ENCODE measurements at places on chromosomes 5 and 9.

DNA sequence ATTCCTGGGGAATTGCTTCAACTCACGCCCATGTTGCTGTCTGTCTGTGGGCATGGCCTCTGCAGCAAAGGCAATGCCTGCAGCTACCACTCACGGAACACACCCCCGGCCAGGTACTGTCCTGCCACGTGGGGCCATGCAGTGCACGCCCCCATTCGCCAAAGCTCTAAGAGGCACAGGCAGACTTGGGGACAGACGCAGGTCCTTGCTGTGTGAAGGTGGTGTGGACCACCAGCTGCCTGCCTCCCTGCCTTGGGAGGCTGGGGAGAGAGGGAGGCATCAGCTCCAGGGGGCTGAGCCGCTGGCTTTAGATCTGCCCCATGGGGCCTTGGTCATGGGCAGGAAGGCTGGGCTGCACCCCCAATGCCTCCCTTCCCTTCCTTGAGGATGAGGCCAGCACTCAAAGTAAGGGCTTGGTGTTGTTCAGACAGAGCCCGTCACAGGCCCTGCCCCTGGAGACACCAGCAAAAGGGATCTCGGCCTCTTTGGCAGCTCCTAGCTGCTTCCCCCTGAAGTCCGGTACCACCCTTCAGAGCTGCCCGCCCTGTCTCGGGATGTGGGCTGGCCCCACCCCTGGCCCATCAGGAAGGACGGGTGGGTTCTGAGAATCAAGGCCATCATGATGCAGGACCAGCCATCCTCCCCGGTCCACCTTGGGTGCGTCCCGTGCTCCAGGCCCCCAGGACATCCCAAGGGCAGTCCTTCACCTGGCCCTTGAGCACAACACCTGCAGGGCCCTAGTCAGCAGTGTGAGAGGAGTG lies 2.3 kb downstream of the GRIN1 start:
- no peak for DNase-seq

GRCh38 chr9:124350494-124351263 lies 64.6 kb downstream of the PSMB7 start:
- DNase-seq: no peak

- no peak for DNase-seq
Observed at GRCh38 chr9:107751567-107752210, 262.1 kb upstream of the KLF4 start.

GRCh38 chr5:174282391-174282790 lies 236.9 kb downstream of the NSG2 start:
- DNase-seq: no peak

GRCh38 chr9:130696139-130696650 lies 2.6 kb downstream of the EXOSC2 start:
- no peak for DNase-seq

DNA sequence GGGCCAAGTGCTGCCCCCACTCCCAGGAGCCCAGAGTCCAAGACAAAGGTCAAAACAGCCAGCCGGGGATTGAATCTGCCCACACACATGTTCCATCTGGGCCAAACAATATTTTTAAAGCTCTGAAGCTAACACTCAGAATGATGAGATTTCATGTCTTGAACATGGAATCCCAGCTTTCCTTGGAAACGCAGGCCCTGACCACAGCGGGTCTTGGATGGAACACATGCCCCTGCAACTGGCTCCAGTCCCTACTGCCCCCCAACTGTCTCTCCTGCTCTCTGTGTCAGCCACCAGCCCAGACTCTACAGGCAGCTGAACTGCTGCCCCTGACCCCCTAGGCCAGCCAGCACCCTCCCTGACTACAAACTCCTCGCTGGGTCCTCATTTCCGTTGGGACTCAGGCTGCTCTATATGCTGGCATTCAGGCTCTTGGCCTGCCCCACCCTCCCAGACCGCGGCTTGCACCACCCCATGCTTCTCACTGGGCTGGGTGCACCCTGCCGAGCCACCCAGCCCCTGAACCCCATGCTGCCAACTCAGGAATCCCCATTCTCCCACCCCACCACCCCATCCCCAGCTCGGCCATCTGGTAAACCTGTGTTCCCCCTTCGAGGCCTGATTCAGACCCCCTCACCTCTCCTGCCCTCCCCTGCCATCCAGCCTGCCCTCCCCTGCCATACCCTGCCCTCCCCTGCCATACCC lies 71.7 kb downstream of the ADAMTS2 start:
- DNase-seq: no peak

DNA sequence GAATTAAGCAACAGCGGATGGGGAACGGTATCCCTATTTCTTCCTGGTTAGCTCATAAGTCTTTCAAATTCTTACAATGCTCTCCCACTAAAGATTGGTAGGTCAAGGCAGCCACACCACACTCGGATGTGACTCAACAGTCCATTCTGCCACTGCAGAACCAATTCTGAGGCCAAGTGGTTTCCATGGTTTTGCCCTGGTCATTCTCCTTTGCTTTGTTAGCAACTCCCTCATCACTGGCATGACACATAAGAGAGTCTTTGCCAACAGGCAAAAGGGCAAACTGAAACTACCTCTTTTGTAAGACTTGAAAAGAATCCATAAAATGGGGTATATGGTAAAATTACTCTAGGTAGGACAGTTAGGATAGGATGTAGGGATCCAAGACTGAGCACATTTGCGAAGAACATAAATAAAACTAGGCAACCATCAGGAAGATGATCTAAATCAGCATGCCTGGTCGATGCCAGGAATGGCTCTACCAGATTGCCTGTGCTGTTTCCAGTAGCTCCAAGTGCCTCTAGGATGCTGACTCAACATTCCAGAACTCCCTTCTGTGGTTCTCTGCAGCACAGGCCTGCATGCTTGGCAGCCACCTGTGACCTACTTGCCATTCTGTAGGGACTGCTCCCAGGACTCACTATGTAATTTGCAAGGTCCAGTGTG lies 105.4 kb downstream of the DCP2 start:
- no peak for DNase-seq

GRCh38 chr5:66828548-66829357 lies 232.6 kb downstream of the MAST4 start:
- DNase-seq: peak; percentile 17

- DNase-seq: no peak
Observed at GRCh38 chr5:136374003-136374402, 8.7 kb upstream of the TRPC7 start.

DNA sequence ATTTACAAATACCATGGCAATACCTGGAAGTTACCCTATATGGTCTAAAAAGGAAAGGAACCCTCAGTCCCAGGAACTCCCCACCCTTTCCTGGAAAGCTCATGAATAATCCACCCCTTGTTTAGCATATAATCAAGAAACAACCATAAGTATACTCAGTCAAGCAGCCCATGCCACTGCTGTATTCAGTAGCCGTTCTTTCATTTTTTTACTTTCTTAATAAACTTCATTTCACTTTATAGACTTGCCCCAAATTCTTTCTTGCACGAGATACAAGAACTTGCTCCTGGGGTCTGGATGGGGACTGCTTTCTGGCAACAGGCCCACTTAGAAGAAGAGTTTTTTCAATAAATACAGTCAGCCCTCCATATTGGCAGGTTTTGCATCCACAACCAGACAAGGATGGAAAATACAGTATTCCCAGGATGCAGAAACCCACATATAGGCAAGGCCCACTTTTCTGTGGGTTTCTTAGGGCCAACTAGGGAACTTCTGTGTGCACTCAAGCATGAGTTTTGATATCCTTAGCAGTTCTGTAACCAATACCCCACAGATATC lies 2.8 kb upstream of the TBCA start:
- DNase-seq: no peak

- DNase-seq: no peak
Observed at GRCh38 chr5:36733183-36733582, 126.8 kb downstream of the SLC1A3 start.

GRCh38 chr9:87609002-87609401 lies 111.3 kb downstream of the DAPK1 start:
- no peak for DNase-seq

- DNase-seq: no peak
Observed at GRCh38 chr5:14038341-14038959, 94.0 kb upstream of the DNAH5 start.

- DNase-seq: no peak
Observed at GRCh38 chr5:72857396-72857795, 40.9 kb downstream of the TNPO1 start.

GRCh38 chr5:178866946-178867345 lies 7.2 kb downstream of the ZNF354B start:
- no peak for DNase-seq

- peak; percentile 53 for DNase-seq
Observed at GRCh38 chr5:154197801-154198491, 7.4 kb downstream of the GALNT10 start.

DNA sequence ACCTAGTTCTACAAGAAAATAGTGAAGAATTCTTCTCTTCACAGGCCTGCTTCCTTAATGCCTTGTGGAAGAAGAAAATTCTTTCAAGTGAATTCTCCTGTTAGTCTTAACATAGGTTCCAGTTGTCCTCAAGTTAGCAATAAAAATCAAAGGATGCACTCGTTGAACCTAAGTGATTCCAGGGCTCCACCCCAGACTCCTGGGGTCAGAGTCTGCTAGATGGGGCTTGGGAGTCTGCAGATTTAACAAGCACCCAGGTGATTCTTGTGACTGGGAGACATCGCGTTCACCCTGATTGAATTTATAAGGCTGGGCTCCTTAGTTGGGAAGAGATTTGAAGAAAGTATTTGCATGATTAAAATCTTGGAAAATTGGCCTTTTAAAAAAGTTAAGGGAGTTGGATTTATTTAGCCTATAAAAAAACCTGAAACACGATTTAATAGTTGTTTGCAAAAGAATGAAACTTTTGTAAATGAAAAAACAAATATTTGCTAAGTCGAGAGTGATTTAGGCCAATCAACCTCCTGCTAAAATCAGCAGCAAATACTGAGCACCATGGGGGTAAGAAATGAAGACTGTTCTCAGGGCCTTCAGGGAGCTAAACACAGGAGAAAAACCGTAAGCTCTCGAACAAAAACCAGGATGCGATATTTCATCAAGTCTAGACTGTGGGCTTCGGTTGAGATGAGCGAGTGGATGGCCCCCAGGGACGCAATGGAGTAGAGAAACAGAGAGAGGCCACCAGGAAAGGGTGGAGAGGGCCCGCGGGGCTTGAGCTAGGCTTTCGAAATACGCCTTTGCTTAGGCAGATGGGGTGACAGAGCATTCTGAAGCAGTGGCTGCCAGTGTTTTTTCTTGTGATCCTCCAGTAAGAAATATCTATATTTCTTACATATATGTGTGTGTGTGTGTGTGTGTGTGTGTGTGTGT lies 86.9 kb upstream of the TTC23L start:
- DNase-seq: no peak

GRCh38 chr5:80071510-80072021 lies 36.4 kb downstream of the THBS4 start:
- no peak for DNase-seq

DNA sequence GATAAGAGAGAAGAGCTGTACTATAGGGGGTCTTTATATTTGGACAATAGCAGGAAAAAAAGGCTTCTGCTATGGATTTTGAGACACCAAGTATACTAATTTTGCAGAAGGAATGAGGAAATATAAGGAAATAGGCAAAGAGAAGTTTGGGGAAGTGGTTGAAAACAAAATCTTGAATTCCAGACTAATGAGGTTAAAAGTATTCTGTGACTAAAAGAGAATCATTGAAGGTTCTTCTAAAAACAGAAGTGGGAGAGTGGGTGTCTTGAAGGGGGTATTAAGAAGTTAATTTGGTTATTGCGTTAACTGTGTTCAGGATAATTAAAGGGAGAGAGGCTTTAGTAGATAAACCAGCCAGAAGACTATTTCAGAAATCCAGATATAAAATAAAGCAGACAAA lies 148.7 kb downstream of the RFK start:
- DNase-seq: no peak

GRCh38 chr9:5873439-5873838 lies 17.2 kb upstream of the MLANA start:
- DNase-seq: no peak

DNA sequence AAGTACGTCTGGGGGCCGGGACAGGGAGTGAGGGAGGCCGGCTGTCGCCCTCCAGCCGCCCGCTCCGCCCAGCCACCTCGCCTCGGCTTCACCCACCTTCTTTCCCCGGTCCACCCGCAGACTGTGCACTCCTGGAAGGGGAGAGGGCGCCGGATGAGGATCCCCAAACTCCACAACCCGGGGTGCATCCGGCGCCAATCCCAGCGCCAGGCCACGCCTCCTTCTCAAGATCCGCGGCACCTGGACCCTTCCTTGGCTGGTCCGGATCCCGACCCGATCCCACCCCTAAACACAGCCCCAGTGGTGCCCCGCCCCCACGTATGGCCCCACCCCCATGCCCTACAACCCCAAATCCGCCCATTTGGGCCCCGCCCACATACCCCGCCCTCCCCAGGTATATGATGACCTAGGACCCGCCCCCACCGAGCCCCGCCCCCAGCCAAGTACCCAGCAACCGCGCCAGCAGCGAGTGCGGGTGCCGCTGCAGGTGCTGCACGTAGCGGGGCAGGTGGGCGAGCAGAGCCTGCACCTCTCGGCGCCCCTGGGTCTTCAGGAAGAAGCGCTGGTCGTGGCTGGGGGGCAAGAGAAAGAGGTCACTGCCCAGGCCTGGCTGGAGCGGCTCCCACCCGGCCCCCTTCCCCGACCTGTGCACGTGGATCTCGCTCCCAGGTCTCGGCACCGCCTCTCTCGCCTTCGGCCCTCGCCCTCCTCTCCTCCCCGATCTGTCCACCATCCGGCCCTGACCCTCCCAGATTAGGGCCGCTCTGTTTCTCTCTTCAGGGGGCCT lies 3.2 kb downstream of the PIP5KL1 start:
- peak; percentile 51 for DNase-seq

- no peak for DNase-seq
Observed at GRCh38 chr5:170251462-170251861, 18.7 kb downstream of the C5orf58 start.

DNA sequence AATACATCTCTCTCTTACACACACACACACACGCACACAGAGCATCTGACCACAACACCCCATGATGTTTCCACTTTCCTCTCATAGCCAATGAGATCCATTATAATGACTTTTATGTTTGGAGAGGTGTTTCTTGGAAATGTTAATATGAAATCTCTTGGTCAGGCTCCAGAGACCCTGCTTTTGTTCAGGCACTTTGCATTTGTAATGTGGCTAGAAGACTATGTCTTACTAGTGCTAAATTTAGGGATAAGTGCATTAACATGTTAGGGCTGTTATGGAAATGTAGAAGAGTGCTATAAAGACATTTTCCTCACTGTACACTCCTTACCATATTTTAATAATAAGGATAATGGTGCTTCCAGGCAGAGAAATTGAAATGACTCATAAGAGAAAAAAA lies 3.8 kb downstream of the CDH9 start:
- no peak for DNase-seq

GRCh38 chr5:137651022-137651421 lies 84.9 kb downstream of the KLHL3 start:
- DNase-seq: no peak

- DNase-seq: no peak
Observed at GRCh38 chr9:127344368-127345000, 52.5 kb upstream of the SLC2A8 start.

GRCh38 chr9:124261736-124262648 lies 4.2 kb downstream of the NEK6 start:
- no peak for DNase-seq

DNA sequence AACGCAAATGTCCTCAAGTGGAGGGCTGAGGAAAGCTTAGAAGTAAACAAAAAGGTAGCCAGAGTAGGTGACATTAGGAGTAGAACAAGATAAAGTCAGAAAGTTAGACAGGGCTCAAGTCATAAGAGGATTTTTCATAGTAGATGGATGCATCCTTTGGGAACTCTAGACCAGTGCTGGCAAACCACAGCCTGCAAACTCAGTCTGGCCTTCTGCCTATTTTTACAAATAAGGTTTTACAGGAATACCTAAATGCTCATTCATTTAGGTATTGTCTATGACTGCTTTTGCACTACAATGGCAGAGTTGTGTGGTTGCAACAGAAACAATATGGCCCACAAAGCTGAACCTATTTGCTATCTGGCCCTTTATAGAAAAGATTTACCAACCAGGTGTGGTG lies 116.0 kb upstream of the HMHB1 start:
- no peak for DNase-seq

- DNase-seq: no peak
Observed at GRCh38 chr5:142698447-142699183, 12.7 kb upstream of the FGF1 start.

Measured in activated gamma-delta T cell treated with anti-CD3 and anti-CD28 coated beads, Interleukin-2, amount 50 U/mL, for 16 hours (primary cell).